ENCODE measurements at places on chromosomes 5 and 9.
A peak's percentile ranks its signal among the peaks of the same experiment; 100 is the strongest.

DNA sequence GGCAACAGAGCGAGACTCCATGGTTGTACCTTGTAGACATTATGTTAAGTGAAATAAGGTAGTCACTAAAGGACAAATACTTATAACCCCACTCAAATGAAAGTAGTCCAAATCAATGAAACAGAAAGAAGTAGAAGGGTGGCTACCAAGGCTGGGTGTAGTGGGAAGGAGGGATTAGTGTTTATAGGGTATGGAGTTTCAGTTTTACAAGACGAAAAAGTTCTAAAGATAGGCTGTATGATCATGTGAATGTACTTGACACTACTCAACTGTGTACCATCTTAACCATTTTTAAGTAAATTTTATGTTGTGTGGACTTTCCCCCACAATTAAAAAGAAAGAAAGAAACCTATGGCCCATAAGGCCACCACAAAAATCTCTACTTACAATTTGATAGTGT lies 32.2 kb downstream of the ALDH7A1 start:
- no peak for DNase-seq

- DNase-seq = no peak
Observed at GRCh38 chr5:80195837-80196400, 59.9 kb downstream of the SERINC5 start.

- no peak for DNase-seq
Observed at GRCh38 chr5:116517488-116517887, 57.1 kb downstream of the SEMA6A start.

DNA sequence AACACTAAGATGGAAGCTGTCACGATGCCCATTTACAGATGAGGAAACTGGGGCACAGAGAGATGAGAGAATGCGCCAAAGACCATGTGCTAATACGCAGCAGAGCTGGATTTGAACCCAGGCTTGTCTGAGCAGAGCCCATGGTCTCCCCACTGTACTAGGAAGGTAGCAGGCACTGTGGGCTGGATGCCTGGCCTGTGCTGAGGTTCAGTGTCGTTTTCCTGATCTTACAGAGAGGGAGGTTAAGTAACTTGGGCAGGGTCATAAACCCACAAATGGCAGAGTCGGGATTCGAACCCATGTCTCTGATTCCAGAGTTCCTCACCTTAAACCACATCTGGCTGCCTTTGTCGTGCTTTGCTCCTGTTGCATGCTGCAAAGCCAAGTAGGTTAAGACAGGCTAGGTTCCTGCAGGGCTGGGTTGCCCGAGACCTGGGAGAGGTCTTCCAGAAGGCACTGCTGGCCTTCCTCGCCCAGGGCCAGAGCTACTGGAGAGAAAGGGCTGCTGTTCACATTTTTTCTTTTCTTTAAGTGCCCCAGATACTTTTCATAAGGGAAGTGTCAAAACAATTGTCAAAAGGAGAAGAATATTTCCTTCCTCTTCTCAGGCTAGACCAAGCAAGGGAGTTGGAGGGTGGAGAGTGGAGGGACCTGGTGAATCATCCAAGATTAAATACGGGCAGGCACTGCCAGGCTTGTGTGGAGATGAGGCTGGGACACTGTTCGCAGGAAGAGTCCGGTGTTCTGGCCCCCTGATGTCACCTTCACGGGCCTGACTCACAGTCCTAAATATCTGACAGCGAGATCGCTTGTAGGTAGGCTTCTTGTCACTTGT lies 3.2 kb downstream of the NEK6 start:
- peak; percentile 49 for DNase-seq

- DNase-seq = no peak
Observed at GRCh38 chr9:127395497-127396252, 1.3 kb upstream of the SLC2A8 start.

DNA sequence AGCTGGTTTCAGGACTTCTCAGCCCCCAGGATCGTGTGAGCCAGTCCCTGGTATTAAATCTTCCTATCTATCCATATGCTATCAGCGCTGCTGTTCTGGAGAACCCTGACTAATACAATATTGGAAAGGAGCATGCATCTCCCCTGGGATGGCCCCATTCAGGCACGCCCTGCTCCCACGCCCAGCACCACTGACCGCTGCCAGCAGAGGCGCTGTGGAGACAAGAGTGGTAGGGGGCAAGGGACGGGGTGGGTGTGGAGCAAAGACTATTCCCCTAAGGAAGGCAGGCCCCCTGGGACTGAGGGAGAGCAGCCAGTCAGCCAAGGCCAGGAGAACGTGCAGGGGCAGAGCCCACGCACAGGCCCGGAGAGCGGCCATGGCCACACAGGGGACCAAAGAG lies 116.0 kb downstream of the VAV2 start:
- no peak for DNase-seq

GRCh38 chr9:89038382-89039103 lies 47.3 kb downstream of the S1PR3 start:
- no peak for DNase-seq

- DNase-seq = no peak
Observed at GRCh38 chr5:42595597-42595996, 161.0 kb upstream of the CCDC152 start.

DNA sequence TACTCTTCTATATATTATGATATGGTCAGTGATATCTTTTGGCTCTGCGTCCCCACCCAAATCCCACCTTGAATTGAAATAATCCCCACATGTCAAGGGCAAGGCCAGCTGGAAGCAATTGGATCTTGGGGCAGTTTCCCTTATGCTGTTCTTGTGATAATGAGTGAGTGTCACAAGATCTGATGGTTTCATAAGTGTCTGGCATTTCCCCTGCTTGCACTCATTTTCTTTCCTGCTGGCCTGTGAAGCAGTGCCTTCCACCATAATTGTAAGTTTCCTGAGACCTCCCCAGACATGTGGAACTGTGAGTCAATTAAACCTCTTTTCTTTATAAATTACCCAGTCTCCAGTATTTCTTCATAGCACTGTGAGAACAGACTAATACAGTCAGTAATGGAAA lies 45.0 kb upstream of the TNC start:
- DNase-seq = no peak

GRCh38 chr5:35407697-35408096 lies 177.4 kb upstream of the PRLR start:
- DNase-seq = no peak

- no peak for DNase-seq
Observed at GRCh38 chr9:114521846-114522245, 16.6 kb upstream of the WHRN start.

DNA sequence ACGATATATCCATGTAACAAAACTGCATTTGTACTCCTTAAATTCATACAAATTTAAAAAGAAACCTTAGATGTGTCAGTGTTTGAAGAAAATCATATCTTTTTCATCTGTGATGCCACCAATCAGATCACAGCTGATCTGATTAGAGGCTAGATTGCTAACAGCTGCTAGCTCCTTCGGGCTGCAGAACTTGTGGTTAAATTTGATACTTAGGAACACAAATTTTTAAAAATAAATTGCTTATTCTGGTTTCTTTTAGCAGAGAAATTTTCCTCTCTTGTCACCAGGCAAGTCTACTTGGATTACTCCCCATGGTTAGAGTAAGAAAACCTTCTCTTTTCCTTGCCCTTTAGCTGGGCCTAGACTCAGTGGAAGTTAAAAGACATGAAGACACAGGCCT lies 94.6 kb upstream of the RANBP6 start:
- no peak for DNase-seq

GRCh38 chr9:74245866-74246497 lies 251.2 kb upstream of the RORB start:
- DNase-seq = peak; percentile 16

- DNase-seq = no peak
Observed at GRCh38 chr5:55935371-55935770, 59.4 kb downstream of the IL6ST start.

GRCh38 chr9:107755246-107755645 lies 265.7 kb upstream of the KLF4 start:
- no peak for DNase-seq

DNA sequence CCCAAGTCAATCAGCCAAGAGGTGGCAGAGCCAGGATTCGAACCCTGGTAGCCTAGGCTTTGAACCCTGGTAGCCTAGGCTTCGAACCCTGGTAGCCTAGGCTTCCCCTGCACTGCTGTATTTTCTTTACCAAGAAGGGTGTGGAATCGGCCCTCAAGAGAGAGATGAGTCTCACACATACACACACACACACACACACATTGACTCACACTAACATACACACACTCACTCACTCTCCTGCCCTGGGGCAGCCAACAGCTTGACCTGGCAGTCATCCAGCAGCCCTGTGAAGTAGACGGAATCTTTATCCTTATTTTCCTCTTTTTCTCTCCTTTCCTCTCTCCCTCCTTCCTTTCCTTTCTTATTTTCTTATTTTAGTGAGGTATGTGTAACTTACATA lies 55.4 kb upstream of the RPL26L1 start:
- no peak for DNase-seq

DNA sequence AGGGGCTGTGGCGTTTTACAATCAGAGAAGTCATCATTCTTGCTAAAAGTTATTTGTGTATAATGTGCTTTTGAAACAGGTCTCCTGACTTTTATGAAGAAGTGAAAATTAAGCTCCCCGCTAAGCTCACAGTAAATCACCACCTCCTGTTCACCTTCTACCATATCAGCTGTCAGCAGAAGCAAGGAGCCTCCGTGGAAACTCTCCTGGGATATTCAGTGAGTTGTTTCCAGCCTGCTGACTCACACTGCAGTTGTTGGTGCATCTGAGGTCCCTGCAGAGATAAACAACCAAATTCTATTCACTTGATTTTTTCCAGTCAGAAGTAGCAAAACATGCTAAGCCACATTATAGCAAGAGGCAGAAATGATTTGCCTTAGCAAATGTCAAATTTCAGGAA lies 156.7 kb downstream of the DOCK8 start:
- no peak for DNase-seq

- no peak for DNase-seq
Observed at GRCh38 chr9:116317503-116317902, 163.9 kb downstream of the PAPPA start.

- no peak for DNase-seq
Observed at GRCh38 chr9:94826044-94826443, 99.5 kb downstream of the AOPEP start.

DNA sequence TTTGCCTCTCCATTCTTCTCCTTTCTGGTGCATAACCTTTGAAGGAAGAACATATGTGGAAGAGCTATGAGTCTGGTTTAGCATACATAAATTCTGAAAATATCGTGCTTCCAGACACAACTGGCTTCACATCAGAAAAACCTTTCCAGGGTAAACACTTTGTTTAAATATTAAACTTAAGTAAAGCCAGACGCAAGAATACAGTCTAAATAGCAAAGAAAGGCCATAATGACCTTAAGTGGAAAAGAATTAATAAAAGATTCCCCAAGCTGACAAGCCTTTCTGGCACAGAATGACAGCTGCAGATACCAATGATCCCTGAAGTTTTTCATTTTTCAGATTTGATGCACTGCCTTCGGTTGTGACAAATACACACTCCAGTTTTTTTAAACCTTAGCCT lies 13.5 kb upstream of the TSSK1B start:
- DNase-seq = no peak

DNA sequence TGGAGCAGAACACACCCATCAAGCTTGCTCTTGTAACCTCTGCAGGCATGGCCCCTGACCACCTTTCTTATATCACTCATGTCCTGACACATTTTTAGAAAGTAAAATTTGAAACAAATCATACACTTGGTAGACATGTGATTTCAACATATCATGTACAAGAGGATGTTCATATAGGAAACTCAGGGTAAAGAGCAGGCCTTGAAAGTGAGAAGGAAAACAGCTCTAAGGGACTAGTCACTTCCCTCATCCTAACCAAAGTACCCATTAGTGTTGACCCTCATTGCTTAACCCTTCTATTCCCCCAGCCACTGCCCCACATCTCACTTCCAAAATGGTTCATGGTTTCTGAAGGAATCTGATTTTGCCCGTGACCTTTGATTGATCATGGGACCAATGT lies 492.4 kb upstream of the KLF4 start:
- DNase-seq = no peak

DNA sequence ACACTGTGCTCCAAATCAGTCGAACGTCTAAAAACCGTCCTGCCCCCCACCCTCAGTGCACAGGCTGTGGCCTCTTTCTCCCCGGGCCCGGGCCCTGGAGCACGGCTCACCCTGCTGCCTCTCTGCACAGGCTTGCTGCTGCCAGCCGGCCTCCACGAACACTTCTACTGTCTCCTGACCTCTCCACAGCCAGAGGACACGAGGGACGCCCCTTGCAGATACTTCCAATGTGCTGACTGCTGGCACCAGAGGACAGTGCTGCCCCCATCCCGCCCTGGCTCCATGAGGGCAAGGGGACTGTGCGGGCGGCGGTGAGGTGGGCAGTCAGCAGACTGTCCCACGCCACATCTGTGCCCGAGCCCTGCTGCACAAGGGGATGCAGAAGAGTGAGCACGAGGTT lies 174.8 kb downstream of the COL23A1 start:
- no peak for DNase-seq

DNA sequence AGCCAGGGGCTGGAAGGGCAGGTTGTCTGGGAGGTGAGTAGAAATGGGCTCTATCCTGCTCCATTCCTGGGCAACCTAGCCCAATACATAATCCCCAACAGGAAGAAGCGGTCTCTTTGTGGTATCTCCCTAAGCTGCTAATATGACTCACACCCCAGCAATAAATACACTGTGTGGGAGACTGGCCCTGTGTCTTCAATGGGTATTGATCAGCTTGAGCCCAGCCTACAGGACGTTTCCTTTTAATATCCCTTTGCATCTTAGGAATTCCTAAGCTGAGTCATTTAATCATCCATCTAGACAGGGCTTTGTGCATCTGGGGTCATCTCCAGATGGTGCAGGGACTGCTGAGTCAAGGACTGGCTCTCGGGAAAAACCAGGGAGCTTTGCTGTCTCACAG lies 207.0 kb upstream of the PANK3 start:
- DNase-seq = no peak

DNA sequence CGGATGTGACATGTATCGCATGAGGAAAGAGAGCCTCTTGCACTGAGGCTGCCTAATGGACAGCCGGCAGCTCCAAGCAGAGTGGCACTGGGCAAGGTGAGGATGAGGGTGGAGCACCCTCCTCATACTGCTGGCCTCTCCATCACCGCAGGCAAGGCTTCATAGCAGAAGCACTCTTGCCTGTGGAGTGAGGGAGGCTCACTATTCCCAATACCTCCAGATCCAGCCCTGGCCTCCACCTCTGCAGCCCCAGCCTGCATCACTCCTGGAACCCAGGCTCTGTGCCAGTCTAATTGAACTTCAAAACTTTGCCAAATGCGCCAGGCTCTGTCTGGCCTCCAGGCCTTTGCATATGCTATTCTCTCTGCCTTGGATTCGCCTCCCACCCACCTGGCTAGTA lies 29.7 kb upstream of the ARAP3 start:
- no peak for DNase-seq

DNA sequence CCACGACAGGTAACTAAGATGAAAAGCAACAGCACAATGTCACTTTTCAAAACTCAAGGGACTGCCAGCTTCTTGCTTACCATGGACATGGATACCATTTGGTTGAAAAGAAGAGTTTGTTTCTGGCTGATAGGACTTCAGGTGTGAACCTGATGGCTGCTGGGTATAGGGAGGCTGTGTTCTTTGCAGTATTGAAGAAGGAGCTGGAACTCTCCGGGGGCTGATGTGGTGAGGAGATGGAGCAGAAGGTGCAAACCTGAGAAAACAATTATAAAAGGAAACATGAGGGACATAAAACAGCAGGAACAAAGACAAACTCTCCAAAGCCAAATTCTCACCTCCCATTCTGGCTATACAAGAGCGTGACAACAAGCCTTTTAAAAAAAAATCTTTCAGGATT lies 330.1 kb upstream of the RFX3 start:
- no peak for DNase-seq

GRCh38 chr5:73496984-73497457 lies 1.2 kb upstream of the BTF3 start:
- DNase-seq = no peak

- no peak for DNase-seq
Observed at GRCh38 chr5:113039934-113040285, 63.3 kb downstream of the DCP2 start.

Measured in CD4-positive, alpha-beta T cell treated with Interleukin-1 beta for 1 hour (primary cell).